ENCODE measurements at places on chromosomes 12 and 14.

GRCh38 chr14:104086210-104086660 is 735 bp downstream of the ASPG start:
- DNase-seq = no peak

DNA sequence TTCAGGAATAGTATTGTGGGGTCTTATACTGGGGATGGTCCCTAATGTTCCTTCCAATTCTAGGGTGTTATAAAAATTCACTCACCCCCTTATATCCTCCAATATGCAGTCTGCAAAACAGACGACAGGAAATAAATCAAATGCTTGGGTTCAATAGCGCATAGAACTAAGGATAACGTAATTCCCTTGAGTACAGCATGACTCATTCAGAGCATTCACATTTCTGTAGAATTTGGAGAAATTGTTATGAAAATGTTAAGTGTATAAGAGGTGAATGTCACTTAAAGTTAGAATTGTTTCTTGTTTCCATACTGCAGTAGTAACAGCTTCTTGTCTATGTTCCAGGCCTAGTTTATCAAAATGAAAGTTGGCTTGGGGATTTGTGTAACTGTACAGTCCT is 271.4 kb downstream of the RPS29 start:
- DNase-seq = no peak

DNA sequence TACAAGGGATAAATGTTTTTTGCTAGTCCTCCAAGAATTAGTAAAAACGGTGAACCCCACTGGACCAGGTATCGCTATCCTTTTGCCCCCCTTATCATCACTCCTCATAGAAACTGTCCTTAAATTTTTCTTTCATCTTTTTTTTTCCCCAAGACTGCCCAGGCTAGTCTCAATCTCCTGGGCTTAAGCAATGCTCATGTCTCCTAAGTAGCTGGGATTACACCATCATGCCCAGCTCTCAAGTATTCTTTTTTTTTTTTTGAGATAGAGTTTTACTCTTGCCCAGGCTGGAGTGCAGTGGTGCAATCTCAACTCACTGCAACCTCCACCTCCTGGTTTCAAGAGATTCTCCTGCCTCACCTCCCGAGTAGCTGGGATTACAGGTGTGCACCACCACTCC is 9.7 kb downstream of the IRF2BPL start:
- DNase-seq = no peak

DNA sequence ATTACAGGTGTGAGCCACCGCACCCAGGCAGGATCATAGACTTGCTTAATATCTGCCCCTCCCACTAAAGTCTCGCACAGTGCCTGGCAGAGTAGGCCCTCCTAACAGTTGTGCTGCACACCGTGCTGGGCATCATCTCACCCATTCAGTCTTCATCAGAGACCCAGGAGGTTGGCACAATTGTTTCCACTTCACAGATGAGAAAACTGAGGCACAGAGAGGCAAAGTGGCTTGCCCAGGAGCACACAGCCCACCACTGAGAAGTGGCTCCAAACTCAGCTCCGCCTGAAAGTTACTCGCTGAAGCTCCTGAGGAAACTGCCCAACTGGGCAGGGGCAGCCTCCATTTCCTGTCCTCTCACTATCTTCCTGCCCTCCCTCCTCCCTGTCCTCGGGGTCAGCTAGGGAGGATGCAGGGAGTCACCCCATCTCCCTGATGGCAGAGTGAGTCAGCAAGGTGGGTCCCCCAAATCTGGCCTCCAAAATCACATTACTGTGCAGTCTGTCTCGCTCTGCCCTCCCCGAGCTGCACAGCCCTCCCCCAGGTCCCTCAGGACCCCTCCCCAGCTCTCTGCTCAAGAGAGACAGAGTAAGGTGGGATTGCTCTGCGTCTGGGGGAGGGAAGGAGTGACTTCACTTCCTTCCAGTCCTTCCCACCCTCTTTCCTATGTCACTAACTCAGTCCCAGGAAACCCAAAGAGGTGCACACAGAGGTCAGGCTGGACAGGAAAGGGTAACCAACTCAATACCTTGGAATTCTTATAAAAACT is 5.7 kb downstream of the SLC8B1 start:
- no peak for DNase-seq

Measured in NCI-H1694 treated with DMSO at 0.1 percent for 48 hours (cell line).